ENCODE measurements at places on chromosomes 13 and 19.

DNA sequence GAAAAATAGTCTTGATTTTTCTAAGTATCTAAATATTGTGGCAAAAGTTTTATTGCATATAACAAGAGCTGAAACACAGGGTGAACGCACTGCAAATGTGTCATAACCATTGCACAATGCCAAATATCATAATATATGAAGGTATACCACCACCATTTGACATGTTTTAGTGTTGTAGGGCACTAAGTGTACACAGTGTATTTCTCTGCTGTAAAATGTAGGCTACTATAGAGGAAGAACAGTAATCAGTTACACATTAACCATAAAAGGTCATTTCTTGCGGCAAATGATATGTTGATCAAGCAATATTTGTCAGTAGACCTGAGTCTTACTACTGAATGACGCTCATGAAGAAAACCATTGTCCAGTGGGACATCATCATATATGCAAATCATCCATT is 18.3 kb upstream of the KLF5 start:
- DNase-seq, result no peak

DNA sequence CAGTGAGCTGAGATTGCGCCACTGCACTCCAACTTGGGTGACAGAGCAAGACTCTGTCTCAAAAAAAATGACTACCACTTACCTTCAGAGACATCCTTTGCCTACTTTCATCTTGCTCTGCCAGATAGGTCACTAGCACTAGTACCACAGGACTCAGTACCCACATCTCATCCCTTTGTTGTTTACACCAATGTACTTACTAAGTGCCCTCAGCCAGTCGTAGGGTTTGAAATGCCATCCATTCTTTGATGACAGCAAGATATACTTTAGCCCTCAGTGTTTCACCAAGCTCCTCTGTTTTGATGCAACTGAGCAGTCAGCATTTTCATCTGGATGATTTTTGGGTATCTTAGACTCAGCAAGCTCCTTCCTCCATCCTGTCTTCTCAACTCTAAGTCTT is 6.1 kb downstream of the URAD start:
- DNase-seq, result no peak

- DNase-seq, result no peak
These were observed 54.0 kb downstream of the LRCH1 start for GRCh38 chr13:46606970-46607369.

GRCh38 chr13:113401452-113402415 is 37.8 kb upstream of the GRTP1 start:
- no peak for DNase-seq

- DNase-seq, result no peak
These were observed 4.5 kb downstream of the BICRA start for GRCh38 chr19:47613165-47614020.

DNA sequence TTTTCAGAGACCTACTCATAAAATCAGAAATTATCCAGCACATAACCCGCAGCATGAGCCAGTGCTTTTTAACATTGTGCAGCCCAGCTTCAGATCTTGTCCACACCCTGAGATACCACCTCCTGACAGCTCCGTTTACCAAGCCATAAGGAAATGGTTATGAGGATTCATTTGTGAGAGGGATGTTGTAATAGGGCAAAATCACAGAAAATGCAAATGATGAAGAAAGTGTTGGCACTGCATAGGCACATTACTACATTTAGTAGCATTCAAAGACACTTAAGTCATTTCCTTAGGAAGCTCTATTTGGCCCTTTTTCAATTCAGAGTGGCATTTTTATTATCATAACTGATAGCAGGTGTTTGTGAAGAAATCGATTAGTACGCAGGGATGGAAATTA is 277.5 kb downstream of the DNAJC15 start:
- DNase-seq, result no peak

GRCh38 chr13:64819081-64819480 is 2411.1 kb downstream of the PCDH9 start:
- DNase-seq, result no peak

GRCh38 chr13:96002322-96003131 is 50.7 kb downstream of the UGGT2 start:
- DNase-seq, result no peak

DNA sequence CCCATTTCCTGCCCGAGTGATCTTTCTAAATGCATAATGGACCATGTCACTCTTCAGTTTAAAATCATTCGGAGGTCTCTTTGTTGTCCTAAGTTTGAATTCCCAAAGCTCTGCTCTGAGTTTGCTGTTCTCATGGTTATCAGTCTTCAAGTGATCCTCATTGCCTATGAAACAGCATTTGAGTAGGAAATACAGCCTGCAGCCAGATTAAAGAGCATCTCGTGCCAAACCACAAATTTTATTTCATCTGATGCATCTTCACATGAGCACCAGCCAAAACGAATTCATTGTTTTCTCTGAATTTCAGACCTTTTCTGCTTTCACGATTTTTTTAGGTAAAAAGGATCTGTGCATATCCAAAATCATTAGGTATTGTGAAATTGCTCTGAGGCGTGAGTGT is 299.6 kb downstream of the TDRD3 start:
- no peak for DNase-seq

GRCh38 chr13:38202740-38203139 is 146.9 kb upstream of the UFM1 start:
- no peak for DNase-seq

GRCh38 chr19:1211494-1212234 is 6.1 kb downstream of the STK11 start:
- DNase-seq, result no peak

DNA sequence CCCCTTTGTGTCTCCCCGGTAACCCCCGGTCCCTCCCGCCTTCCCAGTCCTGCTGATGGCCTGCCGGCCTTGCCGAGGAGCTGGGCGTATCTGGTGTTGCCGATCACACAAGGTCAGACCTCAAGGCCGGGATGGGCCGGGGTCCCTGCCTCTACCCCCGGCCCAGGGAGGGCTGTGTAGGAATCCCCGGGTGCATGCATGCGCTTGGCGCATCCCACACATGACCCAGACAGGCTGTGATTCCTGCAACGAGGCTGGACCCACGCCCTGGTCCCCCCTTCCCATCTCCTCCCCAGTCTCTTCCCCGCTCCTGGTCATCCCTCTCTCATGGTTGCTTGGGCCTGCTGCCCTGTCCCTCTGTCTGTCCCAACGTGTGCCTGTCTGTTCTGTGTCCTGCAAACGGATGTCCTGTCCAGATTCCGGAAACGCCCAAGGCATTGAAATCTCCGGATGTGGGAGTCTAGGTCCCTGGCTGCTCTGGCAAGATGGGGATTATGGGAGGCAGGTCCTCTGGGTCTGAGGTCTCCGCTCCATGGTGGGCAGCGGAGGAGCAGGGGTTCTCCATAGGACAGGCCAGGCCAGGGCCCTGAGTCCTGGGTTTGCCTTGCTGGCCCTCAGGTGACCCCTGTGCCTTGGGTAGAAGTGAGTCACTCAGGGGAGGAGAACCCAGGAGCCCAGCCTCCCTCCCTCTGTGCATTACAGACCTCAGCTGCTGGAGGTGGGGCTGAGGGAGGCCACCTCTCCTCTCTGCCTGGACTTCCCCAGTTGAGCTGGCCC is 1.6 kb downstream of the PKN1 start:
- DNase-seq, result no peak

GRCh38 chr13:25233861-25234260 is 53.4 kb downstream of the MTMR6 start:
- no peak for DNase-seq

DNA sequence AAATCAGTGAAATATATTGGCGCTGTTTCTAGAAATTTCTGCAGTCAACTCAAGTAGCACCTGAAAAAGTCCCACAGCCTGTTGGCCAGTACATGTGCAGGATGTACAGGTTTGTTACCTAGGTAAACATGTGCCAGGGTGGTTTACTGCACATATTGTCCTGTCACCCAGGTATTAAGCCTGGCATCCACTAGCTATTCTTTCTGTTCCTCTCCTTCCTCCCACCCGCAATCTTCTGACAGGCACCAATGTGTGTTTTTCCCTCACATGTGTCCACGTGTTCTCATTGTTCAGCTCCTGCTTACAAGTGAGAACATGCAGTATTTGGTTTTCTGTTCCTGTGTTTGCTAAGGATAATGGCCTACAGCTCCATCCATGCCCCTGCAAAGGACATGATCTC is 13.1 kb upstream of the SCEL start:
- DNase-seq, result no peak

- DNase-seq, result no peak
These were observed 53.4 kb downstream of the ING1 start for GRCh38 chr13:110766671-110767430.

GRCh38 chr13:67023130-67023876 is 206.8 kb downstream of the PCDH9 start:
- DNase-seq, result no peak

DNA sequence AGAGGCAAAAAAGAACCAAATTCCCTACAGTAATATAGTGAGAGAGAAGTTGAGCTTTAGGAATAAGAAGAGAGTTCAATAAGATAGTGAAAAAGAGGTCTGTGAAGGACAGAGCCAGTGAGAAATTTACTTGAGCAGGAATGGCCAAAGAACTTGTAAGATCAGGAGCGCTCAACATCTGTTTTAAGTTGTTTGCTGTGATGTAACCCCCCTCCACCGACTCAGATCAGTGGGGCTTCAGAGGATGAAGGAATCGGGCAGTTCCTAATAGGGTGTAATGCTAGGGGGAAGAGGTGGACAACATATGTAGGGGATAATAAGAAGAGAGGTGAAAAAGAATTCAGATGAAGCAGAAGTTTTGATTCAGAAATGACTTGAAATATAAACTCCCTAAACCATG is 85.3 kb upstream of the FNDC3A start:
- no peak for DNase-seq

GRCh38 chr19:44905437-44906160 is at the start of gene APOE:
Gene APOE (plus strand): TSS chr19:44905796. CDS start chr19:44906625, 829 bp downstream.
- no peak for DNase-seq
